ENCODE measurements at places on chromosomes 2 and 18.

- DNase-seq, result no peak
Observed at GRCh38 chr18:53093636-53094035, 753.6 kb downstream of the DCC start.

- no peak for DNase-seq
Observed at GRCh38 chr2:127968610-127969339, 59.1 kb downstream of the SAP130 start.

DNA sequence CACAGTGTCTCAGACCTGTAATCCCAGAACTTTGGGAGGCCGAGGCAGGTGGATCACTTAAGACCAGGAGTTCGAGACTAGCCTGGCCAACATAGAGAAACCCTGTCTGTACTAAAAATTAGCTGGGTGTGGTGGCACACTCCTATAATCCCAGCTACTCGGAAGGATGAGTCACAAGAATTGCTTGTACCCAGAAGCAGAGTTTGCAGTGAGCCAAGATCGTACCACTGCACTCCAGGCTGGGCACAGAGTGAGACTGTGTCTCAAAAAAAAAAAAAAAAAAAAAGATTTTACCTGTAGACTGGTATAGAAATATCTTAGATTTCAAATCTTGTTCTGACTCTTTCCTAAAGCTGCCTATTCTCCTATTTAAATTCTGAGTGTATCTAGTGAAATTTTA is 7.2 kb upstream of the KLHL29 start:
- no peak for DNase-seq

- DNase-seq, result no peak
Observed at GRCh38 chr2:102895376-102895775, 133.5 kb downstream of the TMEM182 start.

DNA sequence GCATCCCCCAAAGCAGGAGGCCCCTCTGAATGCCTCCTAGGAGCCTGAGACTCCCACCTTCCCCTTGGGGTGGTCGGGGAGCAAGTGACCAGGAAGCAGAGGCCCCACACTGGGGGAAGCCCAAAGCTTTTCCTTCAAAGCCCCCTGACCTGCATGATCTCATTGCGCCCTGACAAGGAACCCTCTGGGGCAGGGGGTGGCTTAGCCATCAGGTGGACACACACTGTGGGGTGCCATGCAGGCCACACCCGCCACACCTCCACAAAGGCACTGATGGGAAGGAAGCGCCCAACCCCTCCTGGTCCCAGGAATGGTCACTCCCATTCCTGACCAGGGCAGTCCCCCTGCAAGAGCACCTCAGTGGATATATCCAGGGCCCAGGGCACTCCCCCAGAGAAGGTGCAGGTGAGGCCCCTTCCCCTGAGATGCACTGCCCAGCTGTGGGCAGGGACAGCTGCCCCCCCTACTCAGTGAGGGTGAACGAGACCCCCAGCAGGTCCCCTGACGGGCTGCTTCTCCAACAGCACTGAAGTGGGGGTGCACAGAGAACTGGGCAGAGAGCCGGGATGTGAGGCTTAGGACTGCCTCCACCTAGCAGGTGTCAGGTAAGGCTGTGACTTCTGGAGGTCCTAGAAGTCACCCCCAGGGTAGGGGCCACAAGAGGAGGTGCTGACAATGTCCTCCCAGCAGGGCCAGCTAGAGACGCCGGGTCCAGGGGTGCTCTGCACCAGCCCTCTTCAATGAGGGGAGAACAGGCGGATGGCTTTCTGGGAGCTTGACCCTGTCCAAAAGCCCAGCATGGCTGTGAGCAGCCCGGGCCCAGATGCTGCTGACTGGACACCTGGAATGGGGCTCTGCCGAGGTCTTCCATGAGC is 31.5 kb downstream of the HS6ST1 start:
- no peak for DNase-seq

DNA sequence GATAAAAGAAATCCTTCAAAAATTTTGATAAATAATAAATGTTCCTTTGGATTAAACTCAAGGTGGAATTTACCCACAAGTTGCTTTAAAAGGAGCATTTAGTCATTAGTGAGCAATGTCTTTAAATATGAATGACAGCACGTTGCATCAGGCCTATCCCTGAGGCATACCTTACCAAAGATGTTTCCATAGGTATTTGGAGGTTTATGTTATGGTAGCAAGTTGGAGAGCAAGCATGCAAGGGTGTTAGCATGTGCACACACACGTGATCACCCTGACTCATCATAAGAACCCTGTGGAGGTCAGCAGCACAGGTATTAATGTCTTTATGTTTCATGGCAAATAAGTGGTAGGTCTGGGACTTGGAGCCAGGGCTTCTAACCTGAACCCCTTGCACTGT is 159.9 kb downstream of the ACTR3 start:
- DNase-seq, result no peak

DNA sequence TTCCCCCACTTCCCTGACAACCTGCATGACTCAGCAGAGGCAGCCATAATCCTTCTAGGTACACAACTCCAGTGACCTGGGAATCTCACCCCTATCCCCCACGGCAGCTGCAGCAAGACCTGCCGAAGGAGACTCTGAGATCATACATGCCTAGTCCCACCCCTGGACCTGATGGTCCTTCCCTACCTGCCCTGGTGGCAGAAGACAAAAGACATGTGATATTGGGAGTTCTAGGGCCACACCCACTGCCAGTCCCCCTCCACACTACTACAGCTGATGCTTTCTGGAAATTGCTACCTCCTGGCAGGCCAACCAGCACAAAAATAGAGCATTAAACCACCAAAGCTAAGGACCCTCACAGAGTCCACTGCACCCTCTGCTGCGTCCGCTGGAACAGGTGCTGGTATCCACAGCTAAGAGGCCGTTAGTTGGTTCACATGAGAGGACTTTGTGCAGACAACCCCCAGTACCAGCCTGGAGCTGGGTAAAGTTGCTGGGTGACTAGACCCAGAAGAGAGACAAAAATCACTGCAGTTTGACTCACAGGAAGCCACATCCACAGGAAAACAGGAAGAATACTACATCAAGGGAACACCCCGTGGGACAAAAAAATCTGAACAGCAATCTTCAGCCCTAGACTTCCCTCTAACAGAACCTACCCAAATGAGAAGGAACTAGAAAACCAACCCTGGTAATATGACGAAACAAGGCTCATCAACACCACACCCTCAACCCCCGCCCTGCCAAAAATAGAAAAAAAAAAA is 12.5 kb downstream of the MARCO start:
- DNase-seq, result no peak

- no peak for DNase-seq
Observed at GRCh38 chr2:236130349-236130998, 37.7 kb downstream of the GBX2 start.

DNA sequence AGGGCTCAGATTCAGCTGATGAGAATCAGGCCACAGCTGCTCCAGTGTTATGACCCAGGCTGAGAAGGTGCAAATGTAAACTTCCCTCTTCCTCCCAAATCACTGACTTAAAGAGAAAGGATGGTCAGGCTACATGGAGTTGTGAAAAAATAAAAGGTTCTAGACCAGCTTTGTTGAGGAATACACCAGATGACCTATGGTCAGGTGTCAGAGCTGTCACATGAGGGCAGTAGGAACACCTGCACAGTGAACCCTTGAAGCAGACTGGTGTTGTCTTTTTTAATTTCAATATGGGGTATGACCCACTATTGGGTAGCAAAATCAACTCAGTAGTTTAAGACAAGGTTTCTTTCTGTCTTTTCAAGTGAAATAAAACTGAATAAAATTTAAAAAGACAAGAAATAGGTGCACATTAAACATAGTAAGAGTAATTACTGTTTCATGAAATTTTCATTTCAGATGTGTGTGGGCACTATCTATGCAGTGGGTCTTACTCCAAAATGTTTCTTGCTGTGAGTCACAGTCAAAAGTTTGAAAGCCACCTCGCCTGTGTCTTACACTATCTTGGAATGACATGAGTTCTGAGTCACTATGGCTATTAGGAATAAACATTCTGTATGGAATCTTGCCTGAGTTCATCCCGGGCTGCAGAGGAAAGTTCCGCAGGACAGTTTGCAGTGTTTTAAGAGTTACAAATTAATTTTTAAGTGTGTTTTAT is 83.6 kb downstream of the ACVR1 start:
- DNase-seq, result no peak

- no peak for DNase-seq
Observed at GRCh38 chr2:42523341-42523740, 29.6 kb upstream of the KCNG3 start.

DNA sequence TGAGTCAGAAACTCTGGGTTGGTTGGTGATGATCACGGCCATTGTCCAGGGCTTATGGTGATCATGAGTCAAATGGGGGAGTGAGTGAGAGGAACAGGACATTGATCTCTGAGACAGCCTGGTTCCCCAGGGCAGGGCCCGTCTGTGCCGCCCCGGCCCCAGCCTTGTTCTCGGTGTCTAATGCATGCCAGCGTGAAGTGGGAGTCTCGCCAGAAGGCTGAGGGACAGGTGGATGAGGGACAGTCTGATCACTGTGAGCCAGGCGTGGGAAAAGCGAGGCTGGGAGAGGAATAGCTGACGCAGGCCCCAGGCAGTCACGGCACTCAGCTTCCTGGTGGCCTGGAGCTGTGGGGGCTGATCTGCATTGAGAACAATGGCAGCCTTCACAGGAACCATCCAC is 208.3 kb upstream of the HDAC4 start:
- no peak for DNase-seq

DNA sequence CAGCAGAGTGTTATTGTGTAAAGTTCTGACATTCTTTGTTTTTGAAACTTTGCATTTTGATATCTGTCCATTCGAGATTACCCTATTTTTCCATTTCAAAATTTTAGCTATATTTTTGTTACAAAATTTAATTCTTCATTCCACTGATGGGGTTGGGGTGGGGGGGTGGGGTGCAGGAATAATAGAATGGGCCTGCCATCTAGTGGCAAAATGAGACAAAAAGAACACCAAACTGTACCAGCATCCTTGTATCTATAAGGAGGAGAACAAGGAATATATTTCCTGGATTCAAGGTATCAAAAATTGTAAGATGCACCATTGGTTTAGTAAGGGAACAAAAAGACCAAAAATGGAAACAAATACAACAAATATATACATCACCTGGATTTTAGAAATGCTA is 27.9 kb upstream of the TTR start:
- DNase-seq, result no peak

DNA sequence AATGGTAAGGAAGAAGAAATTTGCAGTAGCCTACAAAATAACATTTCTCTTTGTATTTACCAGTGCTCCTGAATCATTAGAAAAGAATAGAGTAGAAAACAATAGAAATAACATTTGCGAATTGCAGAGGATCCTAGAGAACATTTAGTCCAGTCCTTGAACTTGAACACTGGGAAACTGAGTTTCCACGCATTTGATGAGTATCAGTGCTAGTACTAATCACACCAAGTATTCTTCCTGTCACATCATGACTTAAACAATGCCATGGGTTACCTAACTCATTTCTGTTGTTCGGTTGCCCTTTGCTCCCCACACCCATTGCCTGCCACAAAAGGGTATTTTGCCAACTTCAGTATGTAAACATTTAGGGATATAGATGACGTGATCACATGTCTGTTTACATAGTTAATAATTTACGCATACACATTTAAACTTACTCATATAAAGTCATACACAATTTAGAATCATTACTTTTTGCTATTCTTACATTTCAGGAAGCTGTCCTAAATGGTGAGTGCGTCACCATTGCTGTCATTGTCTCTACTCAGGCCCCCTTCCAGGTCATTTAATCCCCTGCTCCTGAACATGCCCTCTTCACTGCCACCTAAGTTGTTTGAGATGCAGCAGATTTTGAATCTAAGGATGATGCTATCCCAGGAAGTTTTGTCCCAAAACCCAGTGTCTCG is 42.3 kb downstream of the CRIM1 start:
- no peak for DNase-seq

- no peak for DNase-seq
Observed at GRCh38 chr2:188664416-188664815, 309.8 kb upstream of the COL3A1 start.

DNA sequence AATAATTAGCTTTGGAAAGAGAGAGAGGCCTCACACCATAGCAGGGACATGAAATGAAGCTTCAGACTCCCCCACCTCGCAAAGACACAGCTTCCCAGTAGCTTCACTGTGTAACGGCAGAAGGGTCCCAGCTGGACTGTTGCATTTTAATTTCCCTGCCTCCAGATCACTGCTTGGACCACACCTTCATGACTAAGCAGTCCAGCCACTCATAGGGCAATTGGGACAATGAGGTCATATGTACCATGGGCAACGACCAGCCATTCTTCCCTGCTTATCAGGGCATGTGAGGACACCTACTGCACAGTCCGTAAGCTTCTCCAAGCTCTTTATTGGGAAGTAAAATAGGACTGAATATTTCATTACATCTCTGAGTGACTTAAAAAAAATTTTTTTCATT is 183.0 kb downstream of the MREG start:
- DNase-seq, result no peak

GRCh38 chr2:6052649-6053048 is 360.5 kb downstream of the SOX11 start:
- no peak for DNase-seq

- DNase-seq, result no peak
Observed at GRCh38 chr2:112007493-112007892, 47.6 kb upstream of the TMEM87B start.

DNA sequence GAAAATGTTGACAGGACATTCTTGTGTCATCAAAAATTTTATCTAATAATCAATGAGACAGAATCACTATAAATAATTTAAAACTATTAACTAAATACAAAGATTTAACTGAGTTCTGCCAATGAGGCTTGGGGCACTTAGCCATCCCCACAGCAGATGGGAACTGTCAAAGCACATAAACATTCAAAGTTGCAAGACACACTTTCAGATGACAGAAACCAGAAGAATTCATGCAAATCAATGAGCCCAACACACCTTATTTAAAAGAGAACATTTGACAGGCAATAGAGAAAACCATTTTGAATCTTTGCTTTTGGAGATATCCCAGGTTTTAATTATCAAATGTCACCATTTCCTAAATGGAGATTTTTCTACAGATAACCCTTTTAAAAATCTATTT is 566.2 kb downstream of the IRS1 start:
- no peak for DNase-seq

GRCh38 chr2:130826821-130827501 is 9.8 kb upstream of the ARHGEF4 start:
- DNase-seq, result no peak

GRCh38 chr2:182018218-182018617 is 32.6 kb downstream of the PPP1R1C start:
- DNase-seq, result no peak

DNA sequence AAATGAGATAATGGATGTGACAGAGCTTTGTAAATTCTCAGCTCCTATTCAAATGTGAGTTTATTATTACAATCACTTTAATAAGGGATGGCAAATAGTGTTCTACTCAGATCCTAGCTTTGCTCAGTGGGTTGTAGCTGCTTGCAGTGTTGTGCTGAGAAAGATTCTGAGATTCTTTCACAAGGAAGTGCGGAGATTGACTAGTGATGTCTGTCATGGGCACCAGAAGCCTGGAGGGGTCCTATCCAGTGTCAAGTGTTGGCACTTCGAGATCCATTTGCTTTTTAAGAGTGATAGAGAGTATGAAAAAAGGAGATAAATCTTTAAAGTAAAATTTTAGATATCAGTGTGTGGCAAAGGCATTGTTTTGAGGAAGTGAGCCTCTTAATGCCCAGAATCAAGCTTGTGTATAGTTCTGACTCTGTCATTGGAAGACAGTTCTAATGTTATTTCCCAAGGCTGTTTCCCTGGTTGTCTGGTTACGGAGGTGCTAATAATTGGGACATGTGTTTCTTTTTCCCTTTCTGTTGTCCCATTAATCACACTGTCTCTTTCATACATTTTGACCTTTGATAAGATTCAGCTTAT is 181.7 kb upstream of the SPRED2 start:
- DNase-seq, result no peak

- DNase-seq, result no peak
Observed at GRCh38 chr2:194822097-194822496, 834.9 kb upstream of the SLC39A10 start.
